ENCODE measurements at places on chromosomes 4 and X.

DNA sequence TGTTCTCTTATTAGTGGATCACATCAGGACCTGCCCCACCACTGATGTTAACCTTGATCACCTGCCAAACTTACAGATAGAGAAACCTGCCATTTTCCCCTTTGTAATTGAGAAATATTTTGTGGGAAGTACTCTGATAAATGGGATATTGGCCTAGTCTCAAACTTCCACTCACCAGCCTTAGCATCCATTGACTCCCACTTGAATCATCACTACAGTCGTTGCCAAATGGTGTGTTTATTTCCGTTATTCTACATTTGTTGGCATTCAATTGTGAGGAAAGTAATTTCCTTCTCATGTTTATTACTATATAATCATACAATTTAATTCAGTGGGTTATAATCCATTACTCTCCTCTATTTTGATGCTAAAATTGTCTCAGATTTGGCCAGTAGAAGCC lies 156.4 kb upstream of the CXCL13 start:
- peak; percentile 20 for DNase-seq

- DNase-seq, result no peak
Observed at GRCh38 chr4:113968473-113968872, 11.0 kb downstream of the ARSJ start.

GRCh38 chr4:59759082-59759825 lies 1440.9 kb upstream of the ADGRL3 start:
- no peak for DNase-seq

DNA sequence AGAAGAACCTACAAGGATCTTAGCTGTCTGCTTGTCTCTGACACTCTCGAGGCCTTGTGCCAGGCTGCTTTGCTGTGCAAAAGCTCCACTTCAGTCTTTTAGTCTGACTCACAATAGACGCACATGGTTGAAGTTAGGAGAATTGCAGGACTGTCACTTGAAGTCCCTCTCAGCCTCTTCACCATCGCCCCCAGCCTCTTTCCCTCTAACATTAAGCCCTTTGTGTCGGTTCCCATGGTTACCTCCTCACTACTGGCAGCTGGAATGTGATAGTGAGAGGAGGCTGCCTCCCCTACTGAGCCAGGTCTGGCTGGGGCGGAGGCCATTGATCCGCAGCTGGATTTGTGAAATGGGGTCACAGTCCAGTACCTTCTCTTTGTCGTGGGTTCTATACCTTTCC lies 201.8 kb downstream of the SOWAHB start:
- no peak for DNase-seq

- no peak for DNase-seq
Observed at GRCh38 chrX:79146640-79147390, 2.3 kb downstream of the GPR174 start.

GRCh38 chr4:168981460-168981859 lies 28.6 kb downstream of the CBR4 start:
- DNase-seq, result no peak

DNA sequence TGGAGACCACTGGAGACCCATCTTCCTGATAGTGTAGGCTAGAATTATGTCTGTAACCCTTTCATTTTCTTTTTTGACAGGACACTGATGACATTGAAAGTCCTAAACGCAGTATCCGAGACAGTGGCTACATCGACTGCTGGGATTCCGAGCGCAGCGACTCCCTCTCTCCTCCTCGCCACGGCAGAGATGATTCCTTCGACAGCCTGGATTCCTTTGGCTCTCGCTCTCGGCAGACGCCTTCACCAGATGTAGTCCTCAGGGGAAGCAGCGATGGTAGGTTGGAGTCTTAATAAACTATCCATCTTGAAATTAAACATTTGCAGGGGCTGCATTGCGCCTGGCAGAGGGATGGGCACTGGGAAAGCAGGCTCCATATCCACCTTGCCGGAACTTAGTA lies 75.4 kb downstream of the LIMCH1 start:
- DNase-seq, result no peak

DNA sequence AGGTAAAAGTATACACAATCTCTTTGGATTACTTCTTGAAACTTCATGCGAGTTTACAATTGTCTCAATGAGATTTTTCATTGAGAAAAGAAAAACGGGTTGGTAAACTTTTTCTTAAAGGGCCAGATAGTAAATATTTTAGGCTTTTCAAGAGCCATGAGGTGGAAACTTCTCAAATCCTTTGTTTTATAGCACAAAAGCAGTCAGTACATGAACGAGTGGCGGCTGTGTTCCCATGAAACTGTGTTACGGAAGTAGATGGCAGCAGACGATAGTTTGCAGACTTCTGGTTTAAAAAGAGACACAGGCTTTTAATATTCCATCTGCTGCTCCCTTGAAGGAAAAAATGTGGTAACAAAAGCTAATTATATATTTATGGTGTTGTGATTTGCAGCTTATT lies 332.0 kb downstream of the TENM3 start:
- DNase-seq, result no peak

DNA sequence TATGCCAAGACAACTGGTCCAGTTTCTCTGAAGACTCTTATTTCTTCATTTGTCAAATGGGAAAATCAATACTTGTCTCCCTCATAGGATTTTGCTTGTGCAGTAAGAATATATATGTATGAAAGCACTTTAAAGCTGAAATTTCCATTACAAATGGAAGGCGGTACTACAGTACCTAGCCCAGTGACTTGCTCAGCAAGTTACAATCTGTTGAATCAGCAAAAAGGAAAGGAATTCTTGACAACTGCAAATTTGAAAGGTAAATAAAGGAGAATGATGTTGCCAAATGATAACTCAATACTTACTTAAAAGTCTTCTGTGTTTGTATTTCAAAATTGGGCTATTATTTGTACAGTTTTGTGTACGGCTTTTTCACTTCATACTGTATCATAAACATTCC lies 71.1 kb downstream of the PKD2 start:
- DNase-seq, result no peak

DNA sequence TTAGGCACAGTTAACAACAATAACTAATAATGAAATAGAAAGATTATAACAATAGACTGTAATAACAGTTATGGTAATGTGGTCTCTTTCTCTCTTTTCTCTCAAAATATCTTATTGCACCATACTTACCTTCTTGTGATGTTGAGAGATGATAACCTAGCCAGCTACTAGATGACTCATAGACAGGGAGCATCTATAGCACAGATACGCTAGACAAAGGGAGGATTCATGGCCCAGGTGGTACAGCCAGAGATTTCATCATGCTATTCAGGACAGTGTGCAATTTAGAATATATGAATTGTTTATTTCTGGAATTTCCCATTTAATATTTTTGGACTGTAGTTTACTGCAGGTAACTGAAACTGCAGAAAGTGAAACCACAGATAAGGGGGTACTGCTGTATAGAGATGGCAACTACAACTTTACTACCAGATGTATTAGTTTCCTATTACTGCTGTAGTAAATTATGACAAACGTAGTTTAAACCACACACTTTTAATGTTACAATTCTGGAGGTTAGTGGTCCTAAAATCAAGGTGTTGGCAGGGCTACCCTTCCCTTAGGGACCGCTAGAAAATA lies 41.8 kb upstream of the MAGED1 start:
- peak; percentile 20 for DNase-seq

GRCh38 chr4:5753766-5754528 lies 42.9 kb downstream of the EVC start:
- peak; percentile 70 for DNase-seq

- DNase-seq, result no peak
Observed at GRCh38 chr4:39685990-39686389, 11.9 kb upstream of the UBE2K start.

GRCh38 chr4:89285745-89286144 lies 21.9 kb downstream of the GPRIN3 start:
- DNase-seq, result no peak

GRCh38 chr4:4709736-4710135 lies 149.7 kb upstream of the MSX1 start:
- DNase-seq, result no peak

DNA sequence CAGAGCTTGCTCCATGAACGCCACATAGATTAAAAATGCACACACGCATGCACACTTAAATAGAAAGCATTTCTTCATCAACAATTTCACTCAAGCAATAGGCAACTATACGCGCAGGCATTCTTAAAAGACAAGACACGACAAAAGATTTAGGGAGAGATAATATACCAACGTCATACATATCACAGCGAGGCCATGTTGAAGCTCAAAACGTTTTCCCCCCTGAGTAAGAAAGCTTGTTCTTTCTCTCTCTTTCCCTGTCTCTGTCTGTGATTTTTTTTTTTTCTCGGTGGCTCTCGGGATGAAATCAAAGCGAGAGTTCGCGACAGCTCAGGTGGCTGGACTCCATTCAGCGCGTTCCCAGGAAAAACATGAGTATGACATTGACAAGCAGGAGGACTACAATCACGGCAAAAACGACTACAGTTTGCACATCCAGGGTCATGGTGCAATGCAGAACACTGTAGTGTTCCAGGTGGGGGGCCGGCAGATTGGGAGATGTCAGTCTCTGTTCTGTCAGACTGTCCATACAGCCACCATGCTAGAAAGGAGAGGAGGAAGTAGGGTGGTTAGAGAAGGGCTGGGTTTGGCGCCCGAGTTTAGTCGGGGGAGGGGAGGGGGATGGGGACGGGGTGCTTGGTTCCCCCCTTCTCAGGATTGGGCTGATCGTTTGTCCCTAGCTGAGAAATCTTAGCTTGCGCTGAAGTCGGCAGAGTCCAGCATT lies 30.7 kb downstream of the ARHGEF9 start:
- peak; percentile 3 for DNase-seq

GRCh38 chr4:120901731-120902130 lies 20.8 kb downstream of the PRDM5 start:
- no peak for DNase-seq

GRCh38 chr4:77050962-77051361 lies 24.8 kb downstream of the CCNI start:
- no peak for DNase-seq

- peak; percentile 57 for DNase-seq
Observed at GRCh38 chrX:107718156-107718621, 57.4 kb downstream of the TSC22D3 start.

- DNase-seq, result peak; percentile 1
Observed at GRCh38 chrX:121322159-121322558, 274.7 kb downstream of the GLUD2 start.

DNA sequence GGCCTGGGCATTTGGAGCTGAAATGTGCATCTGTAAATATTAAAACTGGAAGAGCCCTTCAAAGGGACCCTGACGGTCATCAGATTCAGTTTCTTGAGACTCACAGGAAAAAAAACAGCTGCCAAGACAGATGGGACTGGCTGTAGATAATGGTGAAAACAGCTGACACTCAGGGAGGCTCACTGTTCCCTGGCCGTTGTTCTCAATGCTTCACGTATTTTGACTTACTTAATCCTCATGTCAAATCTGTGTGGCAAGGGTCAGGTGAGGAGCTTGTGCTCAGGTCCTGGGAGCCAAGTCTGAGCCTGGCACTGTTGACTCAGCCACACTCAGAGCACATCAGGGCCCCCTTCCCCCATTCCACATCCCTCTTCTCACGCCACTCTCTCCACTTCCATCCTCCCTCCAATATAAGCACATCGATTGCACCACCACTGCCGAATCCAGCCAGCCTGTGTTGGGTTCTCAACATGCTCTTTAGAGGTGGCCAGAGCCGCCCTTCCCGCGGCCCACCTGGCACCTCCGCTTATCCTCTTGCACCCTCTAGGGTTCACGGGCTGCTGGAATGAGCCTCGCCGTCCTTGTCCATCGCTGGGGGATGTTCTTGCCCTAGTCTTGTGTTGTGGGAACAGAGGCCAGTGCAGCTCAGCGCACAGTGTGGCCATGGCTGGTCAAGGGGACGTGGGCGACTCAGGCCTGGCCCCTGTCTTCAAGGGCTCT lies 40.1 kb downstream of the EVC start:
- DNase-seq, result no peak

DNA sequence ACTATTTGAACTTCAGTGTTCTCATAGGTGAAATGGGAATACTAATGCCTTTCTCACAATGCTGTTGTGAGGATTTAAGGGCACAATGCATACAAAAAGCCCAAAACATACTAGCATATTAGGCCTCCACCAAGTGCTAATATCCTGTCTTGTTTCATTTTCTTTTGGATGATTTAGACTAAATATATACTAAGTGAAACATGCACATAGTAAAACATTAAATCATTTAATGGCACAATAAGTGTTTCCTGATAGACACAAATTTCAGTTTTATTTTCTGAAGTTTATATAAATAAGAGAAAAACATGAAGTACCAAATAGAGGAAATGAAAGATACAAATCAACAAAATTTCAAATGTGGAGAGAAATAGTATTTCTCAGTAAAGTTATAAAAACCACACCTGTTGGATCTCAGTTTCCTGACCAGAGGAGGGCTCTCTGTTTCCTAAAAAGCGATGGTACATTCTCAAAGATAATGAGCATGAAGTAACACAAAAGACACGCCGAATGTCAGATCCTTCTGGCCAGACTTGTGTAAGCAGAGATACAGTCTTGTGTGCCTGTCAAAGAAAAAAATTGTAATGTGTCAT lies 25.1 kb downstream of the DDX60 start:
- DNase-seq, result no peak

GRCh38 chrX:9926002-9926401 lies 41.2 kb upstream of the CLDN34 start:
- no peak for DNase-seq

GRCh38 chrX:118129681-118130080 lies 13.1 kb upstream of the KLHL13 start:
- no peak for DNase-seq

- peak; percentile 74 for DNase-seq
Observed at GRCh38 chrX:119512146-119512800, 44.0 kb downstream of the SLC25A5 start.

DNA sequence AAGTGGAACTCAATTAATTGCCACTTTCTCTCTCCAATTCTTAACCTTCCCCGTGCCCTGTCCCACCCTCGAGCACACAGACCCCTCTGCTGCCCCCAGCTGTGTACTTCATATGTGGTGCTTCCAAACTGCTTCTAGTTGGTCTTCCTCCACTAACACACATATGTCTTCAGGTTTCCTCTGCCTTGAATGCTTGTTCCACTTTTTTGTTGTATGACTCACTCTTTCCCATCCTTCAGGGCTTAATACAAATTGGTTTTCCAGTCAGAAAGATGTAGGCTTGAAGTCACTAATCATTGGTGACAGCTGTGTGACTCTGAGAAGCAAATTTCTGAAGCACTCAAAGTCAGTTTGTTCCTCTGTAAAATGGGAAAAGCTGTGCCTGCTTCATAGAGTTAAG lies 30.6 kb downstream of the TRIM2 start:
- DNase-seq, result no peak

GRCh38 chr4:176377780-176378179 lies 58.0 kb downstream of the SPCS3 start:
- peak; percentile 27 for DNase-seq

DNA sequence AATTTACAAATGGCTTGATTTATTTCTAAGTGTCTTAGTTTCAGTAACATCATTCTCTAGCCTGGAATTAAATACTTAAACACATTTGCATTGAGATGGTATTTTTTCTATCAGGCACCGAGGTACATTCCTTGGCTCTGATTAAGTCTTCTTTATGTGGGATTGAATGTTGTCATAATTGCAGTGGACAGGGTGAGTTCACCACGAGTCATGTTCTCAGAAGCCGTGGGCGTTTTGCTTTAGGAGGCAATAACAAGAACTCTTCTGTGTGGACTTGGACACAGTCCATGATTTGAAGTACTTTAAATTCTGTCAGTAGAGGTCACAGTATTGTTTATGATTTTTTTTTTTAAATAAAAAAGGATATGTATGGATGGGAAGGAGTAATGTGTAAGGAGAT lies 57.1 kb upstream of the EFHC2 start:
- peak; percentile 58 for DNase-seq

Measured in RWPE1 (cell line).